ENCODE measurements at places on chromosomes 3 and 15. TPM values are rescaled to one million over a fixed set of nuclear protein-coding genes. Genes with fewer than 3 reads are reported as not detected.

- no peak for DNase-seq
- no peaks in the 10 kb centered on the region for H3K36me3 ChIP-seq
- no peak overlapping the region for H3K4me3 ChIP-seq
- peaks cover 6% of the 10 kb centered on the region for H3K4me1 ChIP-seq
- H3K27ac ChIP-seq = no peak overlapping the region
- no peaks in the 10 kb centered on the region for H3K27me3 ChIP-seq
Observed at GRCh38 chr3:187000711-187001151, 70.4 kb downstream of the ST6GAL1 start.

- DNase-seq = no peak
- no peaks in the 10 kb centered on the region for H3K36me3 ChIP-seq
- no peaks in the 10 kb centered on the region for H3K27me3 ChIP-seq
Observed at GRCh38 chr3:13106308-13107001, 33.2 kb upstream of the IQSEC1 start.

DNA sequence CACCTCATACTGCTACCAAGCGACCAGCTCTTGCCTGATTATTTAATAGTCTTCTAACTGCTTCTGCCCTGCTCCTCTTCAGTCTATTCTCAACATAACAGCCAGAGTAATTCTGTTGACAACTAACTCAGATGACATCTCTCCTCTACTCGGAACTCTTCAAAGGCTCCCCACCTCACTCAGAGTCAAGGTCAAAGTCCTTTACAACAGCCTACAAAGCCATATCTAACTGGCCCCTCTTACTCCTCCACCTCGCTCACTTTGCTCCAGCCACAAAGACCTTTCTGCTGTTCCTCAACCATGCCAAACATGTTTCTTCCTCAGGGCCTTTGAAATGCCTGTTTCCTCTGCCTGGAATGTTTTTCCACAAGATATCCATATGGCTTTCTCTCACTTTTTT is 43.6 kb downstream of the PIK3R4 start:
- no peak overlapping the region for H3K4me3 ChIP-seq
- no peak for DNase-seq
- H3K36me3 ChIP-seq = peaks cover 9% of the 10 kb centered on the region
- H3K4me1 ChIP-seq = no peaks in the 10 kb centered on the region
- no peaks in the 10 kb centered on the region for H3K27me3 ChIP-seq

- H3K4me3 ChIP-seq = no peak overlapping the region
- no peak overlapping the region for H3K27ac ChIP-seq
- peaks cover 77% of the 10 kb centered on the region for H3K36me3 ChIP-seq
- H3K4me1 ChIP-seq = peaks cover 18% of the 10 kb centered on the region
- DNase-seq = no peak
- H3K27me3 ChIP-seq = no peaks in the 10 kb centered on the region
Observed at GRCh38 chr3:11305509-11305908, 33.3 kb downstream of the ATG7 start.

DPPA2 gene
- total RNA-seq = not detected
